Naive thymus-derived CD8-positive, alpha-beta T cell (primary cell): ENCODE measurements at places on chromosomes 7 and 10. TPM values are rescaled to one million over a fixed set of nuclear protein-coding genes. Genes with fewer than 3 reads are reported as not detected.

Gene GPER1
- total RNA-seq: 0.25 TPM

- H3K27ac ChIP-seq: peak overlapping the region; percentile 81
- peak; percentile 57 for DNase-seq
- no peaks in the 10 kb centered on the region for H3K27me3 ChIP-seq
- H3K36me3 ChIP-seq: peaks cover 2% of the 10 kb centered on the region
- peak overlapping the region; percentile 93 for H3K4me3 ChIP-seq
Observed at GRCh38 chr7:24979470-24979862, 512 bp downstream of the OSBPL3 start.

DNA sequence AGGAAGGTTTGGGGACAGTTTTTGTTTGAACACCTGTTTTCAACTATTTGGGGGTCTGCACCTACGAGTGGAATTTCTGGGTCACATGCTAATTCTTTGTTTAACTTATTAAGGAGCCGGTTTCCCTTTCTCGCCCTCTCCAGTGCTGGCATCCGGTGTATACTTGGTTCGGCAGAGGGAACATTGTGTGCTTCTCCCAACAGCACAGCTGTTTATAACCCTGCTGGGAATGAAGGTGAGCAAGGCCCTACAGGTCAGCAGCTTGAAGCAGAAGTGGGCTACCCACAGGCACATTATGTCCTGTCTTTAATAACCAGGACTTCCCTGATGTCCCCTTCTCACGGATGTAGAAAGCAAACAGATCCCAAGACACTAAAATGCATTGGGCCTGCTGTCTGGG is 87.5 kb upstream of the PDCD4 start:
- no peak for DNase-seq
- peak overlapping the region; percentile 89 for H3K27ac ChIP-seq
- no peak overlapping the region for H3K4me3 ChIP-seq
- peaks cover 24% of the 10 kb centered on the region for H3K4me1 ChIP-seq
- no peaks in the 10 kb centered on the region for H3K36me3 ChIP-seq

Gene NCF1
- total RNA-seq: 12.0 TPM

Gene YAE1
- total RNA-seq: 37.6 TPM

DNA sequence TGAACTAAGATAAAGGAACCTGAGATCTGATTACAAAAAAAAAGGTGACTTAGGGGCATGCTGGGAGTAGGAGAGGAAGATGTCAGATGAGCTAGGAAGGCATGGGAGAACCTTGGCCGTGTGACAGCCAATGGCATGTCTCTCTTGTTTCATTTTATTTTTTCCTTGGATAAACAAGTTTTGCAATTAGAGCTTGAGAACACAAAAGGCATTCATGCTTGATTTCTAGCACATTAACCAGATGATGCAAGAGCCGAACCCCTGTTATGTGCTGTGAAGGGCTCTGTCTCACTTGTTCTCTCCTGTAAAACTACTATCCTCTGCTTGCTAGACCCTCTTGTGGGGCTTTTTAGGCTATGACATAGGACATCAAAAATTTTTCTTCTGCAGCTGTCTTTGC is 134.3 kb upstream of the ASAH2 start:
- H3K27ac ChIP-seq: no peak overlapping the region
- DNase-seq: no peak
- no peak overlapping the region for H3K4me3 ChIP-seq
- H3K27me3 ChIP-seq: no peaks in the 10 kb centered on the region

Gene C7orf33
- not detected for total RNA-seq

GRCh38 chr10:8138471-8138870 is 84.0 kb downstream of the GATA3 start:
- no peak overlapping the region for H3K27ac ChIP-seq
- H3K27me3 ChIP-seq: peaks cover 5% of the 10 kb centered on the region
- H3K36me3 ChIP-seq: peaks cover 6% of the 10 kb centered on the region
- no peak for DNase-seq

Gene OGA
- total RNA-seq: 406 TPM

- H3K4me1 ChIP-seq: peaks cover 65% of the 10 kb centered on the region
- H3K36me3 ChIP-seq: peaks cover 2% of the 10 kb centered on the region
- no peaks in the 10 kb centered on the region for H3K27me3 ChIP-seq
- DNase-seq: no peak
- H3K27ac ChIP-seq: peak overlapping the region; percentile 81
Observed at GRCh38 chr10:97450828-97451227, 4.9 kb downstream of the ZDHHC16 start.

DNA sequence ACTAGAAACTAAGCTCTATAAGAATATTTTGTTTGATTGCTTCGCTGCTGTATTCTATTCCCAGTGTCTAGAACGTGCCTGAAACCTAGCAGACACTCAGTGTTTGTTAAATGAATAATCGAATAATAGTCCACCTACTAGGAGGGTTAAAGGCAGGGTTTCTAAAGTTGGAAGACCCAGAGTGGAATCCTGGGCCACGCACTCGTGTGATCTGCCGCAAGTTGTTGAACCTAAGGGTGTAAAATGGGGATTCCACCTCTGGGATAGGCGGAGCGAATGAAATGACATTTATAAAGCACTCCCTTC is 702 bp upstream of the AGFG2 start:
- H3K27me3 ChIP-seq: no peaks in the 10 kb centered on the region
- H3K4me1 ChIP-seq: peaks cover 43% of the 10 kb centered on the region
- H3K4me3 ChIP-seq: peak overlapping the region; percentile 95
- no peaks in the 10 kb centered on the region for H3K36me3 ChIP-seq
- H3K27ac ChIP-seq: peak overlapping the region; percentile 57
- DNase-seq: no peak

GRCh38 chr10:118439824-118440223 is 97.7 kb upstream of the FAM204A start:
- peaks cover 3% of the 10 kb centered on the region for H3K36me3 ChIP-seq
- no peak overlapping the region for H3K4me3 ChIP-seq
- H3K27ac ChIP-seq: no peak overlapping the region
- no peaks in the 10 kb centered on the region for H3K4me1 ChIP-seq

GRCh38 chr10:108204528-108205305 is 1040.2 kb upstream of the SORCS1 start:
- DNase-seq: no peak
- H3K27me3 ChIP-seq: no peaks in the 10 kb centered on the region

Gene CCDC6
- total RNA-seq: 22.7 TPM

Gene CLRN3
- not detected for total RNA-seq

DNA sequence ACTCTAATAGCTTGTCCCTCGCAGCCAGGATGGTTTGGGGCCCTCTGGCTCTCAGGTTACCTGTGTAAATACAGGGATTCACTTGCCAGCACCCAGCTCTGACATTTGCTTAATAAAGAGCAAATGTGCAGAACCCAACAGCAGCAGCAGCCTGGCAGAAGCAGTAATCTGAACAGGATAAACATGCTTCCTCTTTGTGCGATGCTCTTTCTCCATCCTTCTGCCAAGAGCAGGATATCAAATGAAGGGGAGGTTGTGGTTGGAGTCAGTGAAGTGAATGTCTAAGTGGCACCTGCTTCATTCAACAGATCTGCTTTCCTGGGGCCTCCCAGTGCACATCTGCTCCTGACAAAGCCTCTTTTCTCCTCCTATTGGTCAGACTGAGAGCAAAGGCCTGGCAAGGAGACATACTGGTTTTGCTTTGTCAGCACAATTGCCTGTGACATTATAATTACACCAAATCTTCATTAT is 130.3 kb downstream of the NRF1 start:
- no peak overlapping the region for H3K27ac ChIP-seq
- H3K4me1 ChIP-seq: no peaks in the 10 kb centered on the region
- no peak overlapping the region for H3K4me3 ChIP-seq
- no peaks in the 10 kb centered on the region for H3K36me3 ChIP-seq
- H3K27me3 ChIP-seq: no peaks in the 10 kb centered on the region

DNA sequence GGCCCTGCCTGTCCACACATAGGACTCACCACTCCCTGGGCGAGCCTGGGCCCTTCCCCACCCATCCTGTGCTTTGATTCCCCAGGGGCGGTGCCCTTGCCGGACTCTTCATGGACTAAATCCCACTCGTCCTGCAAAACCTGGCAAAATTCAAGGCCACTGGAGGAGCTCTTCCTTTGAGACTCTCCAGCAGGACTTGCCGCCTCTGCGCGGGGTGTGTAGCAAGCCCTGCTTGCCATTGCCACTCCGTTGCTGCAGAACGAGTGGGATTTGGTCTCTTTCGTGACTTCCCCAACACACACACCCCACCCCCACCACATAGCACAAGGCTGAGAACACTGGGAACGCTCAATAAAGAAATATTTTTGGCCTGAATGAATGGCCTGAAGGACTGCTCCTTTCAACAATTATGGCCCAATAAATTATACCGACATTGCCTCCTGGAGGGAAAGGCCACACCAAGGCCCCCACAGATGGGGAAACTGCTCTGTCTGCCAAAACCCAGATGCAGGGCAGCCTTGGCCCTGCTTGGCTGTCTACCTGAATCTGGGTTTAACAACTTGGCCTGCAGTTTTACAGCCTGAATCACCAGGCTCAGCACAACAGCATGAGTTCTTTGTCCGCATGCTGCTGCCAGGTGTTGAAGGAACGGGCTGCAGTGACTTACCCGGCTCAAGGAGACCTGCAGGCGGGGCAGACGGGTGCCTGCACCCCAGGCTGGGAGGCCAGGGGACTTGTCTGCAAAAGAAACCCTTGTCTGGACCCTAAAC is 72.8 kb upstream of the KAT6B start:
- H3K36me3 ChIP-seq: no peaks in the 10 kb centered on the region
- H3K4me3 ChIP-seq: no peak overlapping the region
- no peak for DNase-seq
- H3K27me3 ChIP-seq: no peaks in the 10 kb centered on the region

DNA sequence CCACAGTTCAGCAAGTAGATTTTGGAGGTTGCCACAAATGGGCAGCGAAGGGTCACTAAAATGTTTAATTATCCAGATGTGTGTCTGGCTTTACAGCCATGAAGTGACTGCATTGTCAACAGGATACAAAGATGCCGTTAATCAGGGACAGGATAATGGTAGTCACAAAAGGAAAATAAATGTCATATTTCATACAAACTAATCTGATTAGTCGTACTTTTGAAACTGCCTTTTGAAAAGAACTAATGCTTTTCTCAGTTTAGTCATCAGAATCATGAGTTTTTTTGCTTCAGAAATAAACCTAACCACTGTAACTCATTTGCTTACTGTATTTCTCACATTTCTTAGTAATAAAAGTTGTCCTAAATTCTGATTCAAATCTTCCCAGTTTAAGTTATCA is 22.2 kb upstream of the WNT16 start:
- DNase-seq: no peak
- H3K27ac ChIP-seq: no peak overlapping the region
- no peak overlapping the region for H3K4me3 ChIP-seq
- no peaks in the 10 kb centered on the region for H3K36me3 ChIP-seq
- H3K27me3 ChIP-seq: peaks cover 21% of the 10 kb centered on the region

GRCh38 chr10:120493411-120494312 is 36.6 kb downstream of the PLPP4 start:
- H3K36me3 ChIP-seq: no peaks in the 10 kb centered on the region
- DNase-seq: no peak
- no peaks in the 10 kb centered on the region for H3K4me1 ChIP-seq
- no peak overlapping the region for H3K4me3 ChIP-seq
- H3K27me3 ChIP-seq: no peaks in the 10 kb centered on the region

- no peaks in the 10 kb centered on the region for H3K4me1 ChIP-seq
- no peak overlapping the region for H3K27ac ChIP-seq
- no peak overlapping the region for H3K4me3 ChIP-seq
- no peak for DNase-seq
- no peaks in the 10 kb centered on the region for H3K27me3 ChIP-seq
- H3K36me3 ChIP-seq: peaks cover 1% of the 10 kb centered on the region
Observed at GRCh38 chr7:157916946-157917640, 580.3 kb downstream of the DNAJB6 start.

Gene OR9A2
- not detected for total RNA-seq

- DNase-seq: no peak
- no peak overlapping the region for H3K27ac ChIP-seq
- no peaks in the 10 kb centered on the region for H3K4me1 ChIP-seq
- no peak overlapping the region for H3K4me3 ChIP-seq
- no peaks in the 10 kb centered on the region for H3K36me3 ChIP-seq
- no peaks in the 10 kb centered on the region for H3K27me3 ChIP-seq
Observed at GRCh38 chr10:3538291-3538655, 246.7 kb downstream of the KLF6 start.

Gene SPDYE8
- total RNA-seq: not detected

Gene ANKRD22
- 0.44 TPM for total RNA-seq

DNA sequence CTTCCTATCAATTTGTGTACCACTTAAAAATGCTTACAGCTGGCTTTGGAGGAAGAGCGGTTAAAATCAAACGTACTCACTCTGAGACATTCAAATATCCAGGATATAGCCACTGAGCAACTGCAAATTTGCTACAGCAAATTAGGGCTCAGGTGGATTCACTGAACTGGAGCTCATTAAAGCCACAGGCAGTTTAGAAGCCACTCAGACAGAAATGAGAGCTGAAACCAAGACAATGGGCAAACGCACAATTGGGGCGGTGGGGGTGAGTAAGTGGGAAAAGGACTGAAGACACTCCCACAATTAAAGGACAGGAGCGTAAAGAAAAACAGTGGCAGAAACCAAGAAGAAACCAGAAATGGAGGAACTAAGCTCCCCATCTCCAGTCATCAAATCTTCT is 20.5 kb downstream of the MPP7 start:
- H3K4me1 ChIP-seq: peaks cover 69% of the 10 kb centered on the region
- no peaks in the 10 kb centered on the region for H3K27me3 ChIP-seq
- no peak overlapping the region for H3K4me3 ChIP-seq
- peak overlapping the region; percentile 3 for H3K27ac ChIP-seq

DNA sequence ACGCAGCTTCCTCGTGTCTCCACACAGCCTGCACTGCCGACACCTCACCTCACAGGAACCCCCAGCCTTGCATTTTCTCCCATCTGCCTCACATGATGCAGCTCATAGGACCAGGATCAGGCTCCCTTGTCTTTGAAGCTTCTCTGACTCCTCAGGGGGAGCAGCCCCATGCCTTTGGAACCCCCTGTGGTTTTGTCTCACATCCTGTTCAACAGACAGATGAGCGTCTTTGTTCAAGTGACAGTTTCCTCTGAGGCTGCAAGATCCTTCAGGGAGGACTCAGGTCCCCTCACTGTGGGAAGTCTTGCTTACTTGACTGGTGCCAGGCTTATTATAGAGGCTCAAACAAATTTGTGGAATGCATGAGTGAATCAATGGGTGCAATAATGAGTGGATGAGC is 667.1 kb downstream of the INHBA start:
- no peak overlapping the region for H3K27ac ChIP-seq
- no peak for DNase-seq

GRCh38 chr7:117950601-117951260 is 77.5 kb upstream of the CTTNBP2 start:
- DNase-seq: no peak
- no peak overlapping the region for H3K4me3 ChIP-seq
- no peaks in the 10 kb centered on the region for H3K4me1 ChIP-seq

GRCh38 chr7:98810153-98810802 is 59.5 kb downstream of the TMEM130 start:
- peaks cover 2% of the 10 kb centered on the region for H3K36me3 ChIP-seq
- H3K4me3 ChIP-seq: no peak overlapping the region
- H3K27me3 ChIP-seq: peaks cover 12% of the 10 kb centered on the region
- no peaks in the 10 kb centered on the region for H3K4me1 ChIP-seq

Gene GATA3
- total RNA-seq: 23.9 TPM
